ENCODE measurements at places on chromosomes 3 and 15. TPM values are rescaled to one million over a fixed set of nuclear protein-coding genes. Genes with fewer than 3 reads are reported as not detected.

DNA sequence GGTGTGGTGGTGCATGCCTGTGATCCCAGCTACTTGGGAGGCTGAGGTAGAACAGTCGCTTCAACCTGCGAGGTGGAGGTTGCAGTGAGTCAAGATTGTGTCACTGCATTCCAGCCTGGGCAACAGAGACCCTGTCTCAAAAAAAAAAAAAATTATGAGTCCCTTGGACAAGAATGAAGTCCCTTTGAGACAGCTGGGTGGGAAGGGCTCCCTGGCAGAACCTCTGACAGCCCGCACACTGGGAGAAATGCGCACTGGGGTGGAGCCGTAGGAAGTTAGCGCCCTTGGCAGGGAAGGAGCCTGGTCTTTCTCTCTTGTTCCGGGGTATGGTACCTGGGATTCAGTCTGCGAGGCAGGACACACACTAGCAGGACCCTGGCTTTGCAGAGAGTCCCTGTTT, 51.4 kb downstream of the SLC30A4 start:
- no peak for DNase-seq

DNA sequence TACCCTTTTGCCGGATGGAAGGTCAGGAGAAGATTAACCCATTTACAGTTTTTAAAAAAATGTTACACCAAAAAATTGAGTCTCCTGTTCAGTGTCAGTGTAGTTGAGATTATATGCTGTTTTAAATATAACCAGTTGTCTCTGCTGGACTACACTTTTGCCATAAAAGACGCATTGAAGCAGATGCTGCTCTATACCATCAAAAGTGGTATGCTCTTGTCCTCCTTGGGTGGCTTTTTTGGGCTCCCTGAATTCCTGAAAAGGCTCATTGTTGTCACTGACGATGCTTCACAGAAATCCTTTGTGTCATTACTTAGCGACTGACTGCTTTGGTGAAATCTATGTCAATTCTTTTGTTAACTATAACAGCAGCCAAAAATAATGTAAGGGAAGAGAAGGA, 133.9 kb upstream of the SKOR1 start:
- DNase-seq = no peak

Gene CILP
- 0.26 TPM for total RNA-seq

DNA sequence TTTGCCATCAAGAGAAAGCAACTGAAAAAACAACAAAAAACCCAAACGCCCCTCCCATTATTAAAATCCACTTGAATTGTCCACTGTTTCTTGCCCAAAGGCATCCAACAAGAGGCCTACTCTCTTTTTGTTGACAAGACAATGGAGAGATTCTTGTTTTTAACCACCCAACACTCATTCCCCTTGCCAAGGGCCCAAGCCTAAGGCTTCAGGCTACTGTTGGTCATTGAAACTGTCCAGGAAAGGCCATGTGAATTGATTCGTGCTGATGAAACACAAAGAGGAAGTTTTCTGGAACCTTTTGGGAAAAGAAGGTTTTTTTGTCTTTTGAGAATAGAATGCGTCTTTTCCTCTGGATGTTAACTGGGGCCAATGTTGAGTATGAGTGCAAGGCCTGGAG, 157.4 kb upstream of the PFN2 start:
- DNase-seq = no peak

Gene EPB42
- not detected for total RNA-seq

DNA sequence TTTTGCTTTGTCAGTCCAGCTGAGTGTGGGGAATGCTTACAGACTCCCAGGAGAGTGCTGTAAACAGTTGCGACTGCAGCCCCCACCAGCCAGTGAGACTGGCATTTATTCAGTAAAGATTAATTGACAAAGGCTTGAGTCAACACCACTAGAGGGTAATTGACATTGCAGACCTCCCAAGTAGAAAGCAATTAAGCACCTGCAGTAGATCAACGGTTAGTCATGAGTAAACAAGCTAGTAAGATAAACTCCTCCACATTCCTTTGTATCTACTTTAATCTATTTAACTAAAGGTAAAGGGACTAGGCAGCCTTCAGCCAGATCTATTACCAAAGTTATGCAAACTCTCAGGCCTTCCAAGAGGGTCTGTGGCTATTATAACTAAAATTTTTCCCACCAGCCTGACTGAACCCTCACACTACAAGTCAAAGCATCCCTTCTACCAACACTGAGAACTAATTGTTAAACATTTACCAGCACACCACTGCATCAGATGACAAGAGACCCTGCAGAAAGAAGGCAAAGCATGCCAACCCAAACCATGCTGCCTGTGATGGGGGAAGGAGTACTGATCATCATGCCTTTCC, 30.5 kb upstream of the GALNT15 start:
- DNase-seq = peak; percentile 66

Gene DUOXA2
- not detected for total RNA-seq

Gene RASSF1
- 32.4 TPM for total RNA-seq

DNA sequence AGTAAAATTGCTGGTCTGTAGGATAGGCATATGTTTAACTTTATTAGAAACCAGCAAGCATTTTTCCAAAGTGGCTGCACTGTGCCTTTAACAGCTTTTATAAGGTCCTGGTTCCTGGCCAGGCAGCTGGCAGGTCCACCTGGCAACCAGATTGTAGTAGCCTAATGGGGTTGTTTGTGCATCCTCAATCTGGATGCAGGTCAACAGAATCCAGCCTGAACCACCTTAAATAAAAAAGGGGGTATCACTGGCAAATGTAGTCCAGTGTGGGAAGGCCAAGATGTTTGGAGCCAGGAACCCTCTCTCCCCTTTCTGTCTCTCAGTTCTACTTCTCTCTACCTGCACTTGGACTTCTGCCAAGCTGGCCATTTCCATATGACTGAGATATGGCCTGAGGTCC, 200.3 kb downstream of the ZNF621 start:
- no peak for DNase-seq

GRCh38 chr3:48564022-48564421, 441 bp upstream of the UCN2 start:
- peak; percentile 57 for DNase-seq

Gene ATP2B2
- not detected for total RNA-seq

DNA sequence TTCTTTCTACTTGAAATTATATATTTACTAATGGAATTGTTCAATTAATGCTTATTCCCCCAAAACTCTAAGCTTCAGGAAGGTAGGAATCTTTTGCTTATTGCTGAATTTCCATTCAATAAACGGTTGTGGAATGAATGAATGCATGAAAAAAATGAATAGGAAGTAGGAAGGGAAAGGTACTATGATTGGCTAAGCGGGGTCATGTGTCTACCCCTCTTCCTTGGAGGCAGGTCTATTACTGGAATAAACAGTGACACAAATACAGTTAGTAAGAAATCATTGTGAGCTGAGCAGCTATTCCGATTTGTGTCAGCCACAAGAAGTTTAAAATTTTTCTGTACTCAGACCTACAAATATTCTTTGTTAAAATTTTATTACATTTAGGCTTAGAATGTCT, 10.5 kb upstream of the TRA2B start:
- DNase-seq = no peak

DNA sequence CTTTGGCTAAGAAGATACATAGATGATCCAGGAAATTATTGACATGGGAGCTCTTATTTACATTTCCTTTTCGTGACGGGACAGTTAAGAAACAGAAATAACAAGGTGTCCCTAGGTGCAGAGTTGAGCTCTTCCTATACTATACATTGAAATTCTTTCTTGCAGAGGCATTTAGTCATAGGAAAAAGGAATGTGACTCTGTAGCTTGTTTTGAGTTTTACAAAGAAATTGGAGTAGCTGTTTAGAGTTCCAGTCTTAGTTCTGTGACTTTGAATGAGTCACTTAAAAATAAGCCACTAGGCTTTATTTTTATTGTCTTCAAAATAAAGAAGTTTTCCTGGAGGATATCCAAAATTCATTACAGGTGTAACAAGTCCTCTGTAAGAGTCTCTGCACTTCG, 723.5 kb upstream of the SGO1 start:
- no peak for DNase-seq

Gene CCDC80
- 366 TPM for total RNA-seq

All from fibroblast of lung (primary cell).